ENCODE measurements at places on chromosomes 2 and 18.
A peak's percentile ranks its signal among the peaks of the same experiment; 100 is the strongest.

GRCh38 chr2:157866202-157866601 lies 9.9 kb downstream of the ACVR1 start:
- DNase-seq, result no peak

GRCh38 chr2:18650221-18650620 lies 60.9 kb upstream of the NT5C1B start:
- DNase-seq, result no peak

GRCh38 chr2:76427452-76427851 lies 716.7 kb upstream of the GCFC2 start:
- DNase-seq, result no peak

GRCh38 chr18:9735879-9736278 lies 27.8 kb downstream of the RAB31 start:
- DNase-seq, result no peak

DNA sequence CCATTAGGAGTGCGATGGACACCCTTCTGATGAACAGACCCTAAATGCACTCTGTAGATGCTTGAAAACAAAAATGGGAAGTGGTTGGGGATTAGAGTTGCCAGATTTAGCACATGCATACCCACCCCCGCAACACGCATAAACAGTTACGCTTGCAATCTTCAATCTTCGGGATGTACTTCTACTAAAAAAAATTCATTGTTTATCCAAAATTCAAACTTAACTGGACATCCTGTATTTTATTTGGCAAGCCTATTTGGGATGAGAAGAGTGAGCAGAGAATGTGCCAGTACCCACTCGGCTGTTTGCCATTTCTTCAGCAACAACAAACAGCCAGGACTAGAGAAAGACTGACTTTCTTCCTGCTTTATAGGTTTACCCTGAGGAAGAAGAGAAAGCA lies 18.4 kb downstream of the KIAA2012 start:
- DNase-seq, result no peak

DNA sequence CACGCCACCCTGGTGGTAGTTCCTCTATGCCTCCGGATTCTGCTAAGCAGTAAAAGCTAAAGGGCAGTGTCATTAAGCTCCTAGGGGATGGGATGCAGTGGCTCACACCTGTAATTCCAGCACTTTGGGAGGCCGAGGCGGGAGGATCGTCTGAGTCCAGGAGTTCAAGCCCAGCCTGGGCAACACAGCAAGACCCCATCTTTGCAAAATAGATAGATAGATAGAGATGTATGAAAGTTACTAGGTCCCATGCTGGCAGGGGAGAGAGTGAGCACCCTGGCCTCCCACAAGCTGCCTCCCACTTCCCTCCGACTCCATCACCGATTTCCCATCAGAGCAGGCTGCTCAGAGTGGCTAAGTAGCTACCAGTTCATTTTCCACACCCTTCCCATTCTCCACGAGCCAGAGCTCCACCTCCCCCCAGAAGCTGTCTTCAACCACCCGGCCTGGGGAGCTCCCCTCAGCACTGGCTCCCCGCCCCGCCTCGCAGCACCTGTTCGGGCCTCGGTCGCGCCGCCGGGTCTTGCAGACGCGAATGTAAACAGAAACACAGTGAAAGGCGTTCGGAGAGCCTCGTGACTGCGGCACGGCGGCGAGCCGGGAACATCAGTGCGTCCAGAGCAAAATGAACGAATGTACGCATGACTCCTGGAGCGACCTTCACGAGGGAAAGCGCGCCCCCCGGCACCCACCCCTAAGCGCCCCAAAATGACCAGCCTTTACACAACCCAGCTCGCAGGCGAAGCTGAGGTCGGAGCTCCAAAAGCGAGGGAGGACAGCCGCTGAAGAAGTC lies 598 bp upstream of the CEP68 start:
- no peak for DNase-seq

GRCh38 chr2:114156366-114157056 lies 266.6 kb downstream of the ACTR3 start:
- DNase-seq, result no peak

DNA sequence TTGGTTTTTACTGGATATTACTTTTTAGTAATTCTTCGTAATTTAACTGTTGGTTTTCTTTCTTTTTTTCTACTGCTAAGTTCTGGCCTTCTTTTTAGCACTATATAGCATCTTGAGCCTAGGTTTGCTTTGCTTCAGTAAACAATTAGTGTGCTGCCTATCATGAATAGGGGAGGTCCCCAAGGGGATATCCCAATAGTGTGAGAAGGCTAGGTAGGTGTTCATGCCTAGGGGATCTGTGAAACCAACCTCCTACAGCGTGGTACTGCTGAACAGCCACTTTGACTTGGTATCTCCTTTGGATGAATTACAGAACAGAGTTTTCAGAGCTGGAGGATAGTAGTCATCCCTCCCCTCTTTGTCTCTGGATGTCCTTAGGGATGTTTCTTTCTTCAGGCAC lies 310.2 kb upstream of the HNMT start:
- no peak for DNase-seq

GRCh38 chr18:28147674-28148171 lies 29.2 kb downstream of the CDH2 start:
- DNase-seq, result no peak

- no peak for DNase-seq
Measured at GRCh38 chr2:212949786-212950185, 201.6 kb downstream of the IKZF2 start.

DNA sequence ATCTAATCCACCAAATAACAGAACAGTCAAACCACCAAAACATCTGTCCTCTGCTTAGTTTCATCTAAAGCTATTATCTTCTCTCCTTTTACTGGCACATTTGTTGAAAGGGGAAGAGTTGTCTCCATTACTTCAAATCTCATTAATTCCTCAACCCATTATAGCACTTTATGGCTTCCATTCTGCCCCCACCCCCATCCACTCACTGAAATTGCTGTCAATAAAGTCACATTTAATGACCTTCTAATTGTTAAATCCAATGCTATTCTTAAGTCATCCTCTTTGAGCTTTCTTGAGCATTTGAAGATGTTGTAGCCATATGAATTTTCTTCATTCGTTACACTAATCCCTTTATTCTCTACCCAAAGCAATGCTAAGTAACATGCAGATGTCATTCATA lies 5.2 kb downstream of the OXER1 start:
- DNase-seq, result no peak

GRCh38 chr18:55584201-55584600 lies 3.8 kb downstream of the TCF4 start:
- DNase-seq, result no peak

DNA sequence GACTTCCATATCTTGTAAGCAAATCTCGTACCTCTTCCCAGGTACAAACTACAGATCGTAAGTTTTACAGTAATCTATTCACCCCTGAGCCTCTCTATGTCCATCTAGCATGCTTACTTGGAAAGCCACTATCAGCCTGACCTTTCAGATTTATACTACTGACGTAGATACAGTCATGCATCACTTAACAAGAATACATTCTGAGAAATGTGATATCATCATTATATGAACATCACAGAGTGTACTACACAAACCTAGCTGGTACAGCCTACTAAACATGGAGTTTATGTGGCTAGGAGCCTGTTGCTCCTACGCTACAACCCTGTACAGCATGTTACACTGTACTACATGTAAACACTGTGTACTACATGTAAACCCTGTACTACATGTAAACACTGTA lies 293.2 kb upstream of the ZNF804A start:
- no peak for DNase-seq

DNA sequence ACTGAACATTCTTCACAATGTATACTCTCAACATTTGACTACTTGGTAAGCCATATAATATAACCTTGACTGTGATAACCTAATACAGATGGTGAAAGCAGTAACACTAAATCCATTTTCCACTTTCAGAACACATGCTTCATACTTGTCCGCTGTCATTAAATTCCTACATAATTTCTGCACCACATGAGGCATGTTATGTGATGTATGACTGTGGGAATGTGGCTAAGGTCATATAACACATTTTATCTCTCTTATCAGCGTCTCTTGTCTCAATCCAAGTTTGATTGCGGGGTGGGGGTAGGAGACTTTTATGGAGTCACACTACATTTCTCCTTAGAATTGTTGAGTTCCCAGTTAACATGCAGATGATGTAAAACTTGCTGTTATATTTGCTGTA lies 110.9 kb downstream of the MTCL1 start:
- no peak for DNase-seq

GRCh38 chr2:55338268-55338667 lies 69.2 kb upstream of the MTIF2 start:
- DNase-seq, result no peak

GRCh38 chr2:204665207-204665606 lies 119.9 kb downstream of the PARD3B start:
- no peak for DNase-seq

GRCh38 chr2:153622285-153622684 lies 143.7 kb upstream of the RPRM start:
- DNase-seq, result no peak

- peak; percentile 6 for DNase-seq
Measured at GRCh38 chr18:61322265-61322873, 10.9 kb upstream of the CDH20 start.

GRCh38 chr2:27441226-27441926 lies 805 bp upstream of the KRTCAP3 start:
- peak; percentile 92 for DNase-seq

DNA sequence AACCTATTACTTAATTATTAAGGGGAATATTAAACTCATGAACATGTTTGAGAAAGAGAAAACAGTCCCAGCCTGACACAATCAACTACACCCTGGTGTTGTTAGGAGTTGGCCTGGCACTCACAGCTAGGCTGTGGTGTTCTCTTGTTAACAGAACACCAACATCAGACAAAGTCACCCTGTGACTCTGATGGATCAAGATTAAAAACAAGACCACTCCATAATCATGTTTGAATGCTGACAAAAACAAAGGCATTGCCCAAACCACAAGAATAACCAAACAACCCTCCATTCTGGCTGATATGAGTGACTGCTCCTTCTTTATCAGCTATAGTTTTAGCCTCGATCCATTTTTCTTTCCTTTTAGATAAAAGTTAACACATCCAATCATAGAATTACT lies 3.0 kb downstream of the BOLL start:
- DNase-seq, result no peak

DNA sequence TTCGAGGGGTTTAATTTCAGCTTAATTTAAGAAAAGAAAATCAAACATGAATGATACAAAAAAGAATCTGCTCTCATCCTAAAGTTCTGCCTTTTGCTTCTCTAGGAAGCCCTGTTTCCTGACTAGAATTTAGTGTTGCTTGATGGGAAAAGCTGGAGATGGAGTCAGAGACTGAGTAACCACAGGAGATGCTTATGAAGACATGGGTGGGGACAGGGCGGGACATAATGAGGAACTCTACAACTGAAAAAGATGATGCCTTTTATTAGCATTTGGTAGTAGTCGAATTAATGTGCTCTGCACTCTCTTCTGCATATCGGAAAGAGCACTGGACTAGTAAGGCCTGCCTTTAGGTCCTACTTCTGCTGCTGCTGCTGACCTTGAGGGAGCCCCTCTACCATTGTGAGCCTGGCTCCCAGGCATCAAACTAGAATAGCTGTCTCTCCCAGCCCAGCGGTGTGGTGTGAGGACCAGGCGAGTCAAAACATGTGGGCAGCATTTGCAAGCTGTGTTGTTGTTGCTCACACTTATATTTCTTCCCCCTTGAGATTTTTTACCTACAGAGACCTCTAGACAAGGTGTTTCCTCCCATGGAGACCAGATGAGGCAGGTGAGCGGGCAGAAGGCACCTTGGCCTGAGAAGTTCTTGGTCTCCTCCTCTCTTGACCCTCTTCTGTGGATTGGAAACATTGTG lies 61.5 kb downstream of the INPP4A start:
- no peak for DNase-seq

DNA sequence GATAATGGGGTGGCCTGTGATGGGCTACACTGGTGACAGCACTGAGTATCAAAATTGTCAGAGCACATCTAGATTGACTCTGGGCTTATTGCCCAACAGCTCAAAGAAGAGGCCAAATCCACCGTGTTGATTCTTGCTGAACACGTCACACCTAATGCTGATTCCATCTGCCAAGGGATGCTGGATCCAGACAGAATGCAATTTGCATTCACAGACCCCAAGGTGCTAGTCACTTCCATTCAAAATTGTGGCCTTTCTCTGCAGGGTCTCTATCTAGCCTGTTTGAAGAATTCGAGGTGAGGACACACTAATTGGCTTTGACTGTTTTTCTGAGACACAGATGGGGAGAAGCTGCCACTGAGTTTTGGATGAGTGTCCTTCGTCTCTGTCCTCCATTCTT lies 13.5 kb upstream of the GPR39 start:
- no peak for DNase-seq

DNA sequence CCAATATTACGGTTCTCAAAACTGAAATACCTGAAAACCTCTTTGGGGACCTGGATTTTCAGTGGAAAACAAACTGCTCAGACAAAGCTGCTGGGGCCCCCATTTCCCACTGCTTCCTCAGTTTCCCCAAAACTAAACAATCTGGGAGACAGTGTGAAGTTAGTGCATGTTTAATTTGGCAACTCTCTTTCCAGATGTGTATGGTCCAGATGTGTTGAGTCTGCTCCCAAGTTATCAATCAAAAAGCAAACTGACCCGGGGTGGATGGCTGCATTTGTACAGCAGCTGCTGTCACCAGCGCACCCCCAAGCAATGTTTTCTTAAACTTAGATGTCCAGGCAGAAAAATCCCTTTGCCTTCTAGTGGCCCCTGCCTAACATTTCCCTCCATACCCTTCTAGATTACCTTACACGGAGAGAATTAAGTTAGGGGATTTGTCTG lies 136.9 kb downstream of the COPS8 start:
- DNase-seq, result no peak

GRCh38 chr2:152617456-152618192 lies 99.6 kb downstream of the PRPF40A start:
- no peak for DNase-seq

- DNase-seq, result peak; percentile 42
Measured at GRCh38 chr2:111135910-111136297, 15.2 kb downstream of the BCL2L11 start.

DNA sequence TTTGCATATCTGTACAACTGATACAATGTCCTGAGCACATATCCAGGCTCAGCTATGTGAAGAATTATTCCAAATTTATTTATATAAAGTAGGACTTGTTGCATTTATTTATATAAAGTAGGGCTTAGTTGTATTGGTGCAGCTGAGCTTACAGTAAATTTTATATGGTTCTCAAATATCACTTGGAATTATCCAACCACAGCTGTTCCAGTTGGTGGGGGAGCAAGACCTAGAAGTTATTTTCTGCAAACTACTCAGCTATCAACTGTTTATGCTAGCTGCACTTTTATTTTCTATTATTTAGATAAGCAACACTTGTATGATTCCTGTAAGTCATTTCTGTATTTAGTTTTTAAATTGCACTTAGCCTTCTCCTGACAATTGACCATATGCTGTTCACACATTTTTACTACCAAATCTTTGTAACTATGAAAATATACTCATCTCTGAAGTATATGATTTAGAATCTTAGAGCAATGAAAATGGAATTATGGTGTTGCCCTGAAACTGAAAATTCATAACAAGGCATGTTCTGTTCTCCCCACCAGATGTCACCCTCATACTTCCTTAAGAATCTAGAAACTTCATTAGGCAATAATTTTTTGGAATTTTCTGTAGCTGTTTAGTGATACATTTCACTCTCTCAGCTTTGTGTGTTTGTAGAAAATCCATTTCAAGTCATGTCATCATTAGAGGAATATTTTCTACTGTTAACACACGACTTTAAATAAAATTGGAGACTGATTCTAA lies 157.0 kb upstream of the CBLN2 start:
- DNase-seq, result no peak

Data from hematopoietic multipotent progenitor cell treated with erythropoietin and hydrocortisone succinate and interleukin-3 and kit ligand, for 15 days (in vitro differentiated cells).